ENCODE measurements at places on chromosomes 7 and 10.

DNA sequence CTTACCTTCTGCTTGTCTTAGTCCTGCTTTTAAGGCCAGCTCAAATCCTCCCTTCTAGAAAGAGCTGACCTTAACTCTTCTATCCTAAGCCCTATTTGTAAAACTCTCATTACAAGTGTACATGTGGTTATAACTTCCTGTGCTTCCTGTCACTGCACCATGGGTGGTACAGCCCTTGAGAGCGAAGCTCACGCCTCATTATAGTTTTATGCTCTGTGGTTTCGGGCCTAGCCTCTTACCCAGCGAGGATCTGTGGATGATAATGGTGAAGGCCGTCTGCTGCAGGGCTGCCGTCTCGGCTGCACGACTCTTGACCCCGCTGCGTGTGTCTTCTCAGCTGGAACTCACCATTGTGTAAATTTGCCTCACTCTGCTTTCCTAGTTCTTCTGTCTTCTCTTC is 74.6 kb downstream of the CUL1 start:
- no peak for DNase-seq

DNA sequence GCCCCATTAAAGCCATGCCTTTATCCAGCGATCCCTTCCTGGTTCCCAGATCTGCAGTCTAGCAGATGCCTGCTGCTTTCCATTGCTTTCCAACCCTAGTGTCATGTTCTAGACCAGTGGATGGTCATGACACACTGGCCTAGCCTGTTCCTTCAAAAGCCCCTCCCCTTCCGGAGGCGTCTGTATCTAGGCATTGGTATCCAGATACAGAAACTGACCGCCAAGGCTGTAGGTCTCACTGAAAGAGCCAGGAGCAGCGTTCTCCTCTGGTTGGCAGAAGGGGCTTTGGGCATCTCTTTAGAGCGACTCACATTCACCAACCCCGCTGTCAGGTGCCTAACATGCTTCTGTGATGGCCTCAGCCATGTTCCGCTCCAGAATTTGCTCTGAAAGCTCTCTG is 22.6 kb downstream of the JCAD start:
- no peak for DNase-seq

- DNase-seq, result no peak
Measured at GRCh38 chr10:1171182-1171581, 115.0 kb downstream of the WDR37 start.

DNA sequence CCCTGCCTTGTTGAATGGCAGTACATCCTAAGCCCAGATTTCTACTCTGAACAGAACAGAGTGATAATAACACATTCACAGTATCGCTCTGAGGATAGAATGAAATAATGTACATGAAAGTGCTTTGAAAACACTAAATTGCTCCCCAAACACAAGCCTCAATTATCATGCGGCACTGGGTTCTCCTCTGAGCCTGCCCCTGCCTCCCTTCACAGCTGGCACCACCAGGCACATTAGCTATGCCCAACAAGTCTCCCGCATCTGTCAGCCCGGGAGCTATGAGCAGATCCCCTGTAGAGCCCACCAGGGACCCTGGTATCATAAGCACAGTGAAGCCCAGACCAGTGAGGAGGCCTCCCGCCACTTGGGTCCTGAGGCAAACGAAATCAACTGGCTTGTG is 405.5 kb downstream of the GRID1 start:
- DNase-seq, result no peak

DNA sequence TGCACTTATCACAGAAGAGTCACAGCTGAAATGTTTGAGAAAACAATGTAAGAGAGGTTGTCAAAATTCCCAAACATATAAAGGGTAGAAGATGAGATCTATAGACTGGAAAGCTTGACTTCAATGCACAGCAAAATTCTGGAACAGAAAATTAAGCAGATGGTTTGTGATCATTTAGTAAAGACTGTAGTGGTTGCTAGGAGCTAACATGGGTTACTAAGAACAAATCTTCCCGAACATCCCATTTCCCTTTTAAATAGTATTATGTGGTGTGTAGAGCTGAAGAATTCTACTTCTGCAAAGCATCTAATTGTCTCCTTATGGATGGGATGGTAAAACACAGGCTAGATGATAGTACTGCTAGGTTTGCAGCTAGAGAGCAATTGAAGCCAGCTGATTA is 312.3 kb downstream of the CAMK1D start:
- DNase-seq, result no peak

DNA sequence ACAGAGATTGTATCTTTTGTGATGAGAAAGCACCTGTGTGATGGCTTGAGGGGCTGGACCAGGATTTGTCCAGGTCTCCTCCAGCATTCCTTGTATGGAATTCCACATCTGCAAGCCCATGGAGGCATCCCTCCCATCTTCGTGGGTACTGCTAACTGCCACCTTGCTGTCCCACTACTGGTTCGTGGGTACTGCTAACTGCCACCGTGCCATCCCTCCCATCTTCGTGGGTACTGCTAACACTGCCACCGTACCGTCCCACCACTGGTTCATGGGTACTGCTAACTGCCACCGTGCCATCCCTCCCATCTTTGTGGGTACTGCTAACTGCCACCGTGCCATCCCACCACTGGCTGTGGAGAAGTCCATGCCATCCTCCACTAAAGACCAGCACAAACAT is 111.7 kb downstream of the LARP4B start:
- DNase-seq, result no peak

GRCh38 chr10:113056441-113057021 is 106.5 kb downstream of the TCF7L2 start:
- DNase-seq, result peak; percentile 90

GRCh38 chr10:34726862-34727261 is 88.2 kb downstream of the PARD3 start:
- no peak for DNase-seq

DNA sequence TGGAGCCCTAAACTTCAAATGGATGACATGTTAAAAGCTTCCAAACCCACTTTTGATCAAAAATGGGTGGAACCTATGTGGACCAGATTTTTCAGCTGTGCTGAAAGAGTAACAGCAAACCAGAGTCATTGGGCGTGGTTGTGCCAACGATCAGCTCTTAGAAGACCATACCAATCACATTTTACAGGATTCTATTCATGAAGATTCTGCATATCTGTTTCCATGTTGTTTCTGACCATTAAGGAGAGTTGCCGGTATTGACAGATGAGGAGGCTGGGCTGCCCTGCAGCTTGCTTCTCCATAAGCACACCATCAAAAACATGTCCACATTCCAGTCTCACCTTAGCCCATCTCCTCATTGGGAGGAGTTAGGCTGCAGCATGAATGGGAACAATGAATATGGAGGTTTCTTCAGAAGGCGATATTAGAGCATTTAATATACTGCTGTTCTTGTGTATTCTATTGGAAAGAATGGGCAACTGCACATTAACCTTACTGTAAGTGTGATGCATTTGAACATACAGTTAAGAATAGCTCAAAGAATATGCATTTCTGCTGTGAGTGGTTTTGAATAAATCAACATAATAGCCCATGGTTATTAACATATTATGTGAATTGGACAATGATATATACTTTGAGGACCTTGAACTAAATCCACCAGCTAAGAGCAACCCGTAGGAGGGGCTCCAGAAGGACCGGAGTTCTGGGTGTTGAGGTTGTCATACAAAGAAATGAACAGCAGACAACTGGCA is 116.7 kb downstream of the TCF7L2 start:
- DNase-seq, result no peak
